Mesenteric fat pad (tissue), 1 donor: ENCODE measurements at places on chromosomes 2 and 18. TPM values are rescaled to one million over a fixed set of nuclear protein-coding genes. Genes with fewer than 3 reads are reported as not detected.

The RNF125 gene
- 15.8 TPM for total RNA-seq

The XDH gene
- 0.26 TPM for total RNA-seq

The QPCT gene
- total RNA-seq = 5.6 TPM

The GLS gene
- 116 TPM for total RNA-seq

The ANKRD36C gene
- total RNA-seq = 23.6 TPM

The WDR43 gene
- 98.8 TPM for total RNA-seq

DNA sequence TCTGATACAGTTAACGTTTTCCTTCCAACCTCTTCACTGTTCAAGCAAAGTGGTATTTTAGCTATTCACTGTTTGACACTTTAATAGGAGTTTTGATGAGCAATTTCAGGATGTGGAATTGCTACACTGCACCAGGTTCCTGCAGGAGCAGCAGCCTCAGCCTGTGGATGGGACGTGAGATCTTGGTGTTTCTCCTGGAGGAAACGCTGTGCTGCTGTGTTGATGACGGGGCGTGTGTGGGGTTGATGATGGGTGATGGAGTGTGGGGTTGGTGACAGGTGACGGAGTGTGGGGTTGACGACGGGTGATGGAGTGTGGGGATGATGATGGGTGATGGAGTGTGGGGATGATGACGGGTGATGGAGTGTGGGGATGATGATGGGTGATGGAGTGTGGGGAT, 98.9 kb downstream of the RTP5 start:
- DNase-seq = no peak

- DNase-seq = no peak
These were observed 3.6 kb downstream of the SOX11 start for GRCh38 chr2:5695654-5696403.

DNA sequence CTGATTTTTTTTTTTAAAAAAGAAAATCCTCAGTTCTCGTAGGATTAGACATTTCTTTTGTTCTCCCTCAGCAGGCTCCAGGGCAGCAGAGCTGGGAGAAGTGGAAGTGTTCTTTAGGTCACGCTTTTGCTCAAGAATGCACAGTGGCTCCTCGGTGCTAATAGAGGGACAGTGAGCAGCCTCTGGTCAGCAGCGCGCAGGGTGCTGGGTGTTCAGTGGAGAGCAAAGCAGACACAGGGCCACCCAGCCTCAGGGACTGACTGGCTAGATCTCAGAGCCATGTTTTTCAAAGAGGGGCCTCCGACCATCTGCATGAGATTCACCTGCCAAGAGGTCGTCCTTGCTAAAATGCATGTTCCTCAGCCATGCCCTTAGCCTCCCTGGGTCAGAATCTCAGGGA, 218.8 kb downstream of the HAUS1 start:
- DNase-seq = peak; percentile 62

DNA sequence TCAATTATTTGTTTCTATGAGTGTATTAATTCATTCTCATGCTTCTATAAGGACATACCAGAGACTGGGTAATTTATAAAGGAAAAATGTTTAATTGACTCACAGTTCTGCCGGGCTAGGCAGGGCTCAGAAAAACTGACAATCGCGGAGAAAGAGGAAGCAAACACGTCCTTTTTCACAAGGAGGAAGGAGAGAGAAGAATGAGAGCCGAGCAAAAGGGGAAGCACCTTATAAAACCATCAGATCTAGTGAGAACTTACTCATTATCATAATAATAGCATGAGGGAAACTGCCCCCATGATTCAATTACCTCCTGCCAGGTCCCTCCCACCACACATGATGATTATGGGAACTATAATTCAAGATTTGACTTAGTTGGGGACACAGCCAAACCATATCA, 294.0 kb downstream of the DSC3 start:
- DNase-seq = no peak

- DNase-seq = no peak
These were observed 50.3 kb upstream of the B3GNT2 start for GRCh38 chr2:62145478-62146100.

GRCh38 chr2:188811522-188811921, 162.7 kb upstream of the COL3A1 start:
- DNase-seq = no peak

DNA sequence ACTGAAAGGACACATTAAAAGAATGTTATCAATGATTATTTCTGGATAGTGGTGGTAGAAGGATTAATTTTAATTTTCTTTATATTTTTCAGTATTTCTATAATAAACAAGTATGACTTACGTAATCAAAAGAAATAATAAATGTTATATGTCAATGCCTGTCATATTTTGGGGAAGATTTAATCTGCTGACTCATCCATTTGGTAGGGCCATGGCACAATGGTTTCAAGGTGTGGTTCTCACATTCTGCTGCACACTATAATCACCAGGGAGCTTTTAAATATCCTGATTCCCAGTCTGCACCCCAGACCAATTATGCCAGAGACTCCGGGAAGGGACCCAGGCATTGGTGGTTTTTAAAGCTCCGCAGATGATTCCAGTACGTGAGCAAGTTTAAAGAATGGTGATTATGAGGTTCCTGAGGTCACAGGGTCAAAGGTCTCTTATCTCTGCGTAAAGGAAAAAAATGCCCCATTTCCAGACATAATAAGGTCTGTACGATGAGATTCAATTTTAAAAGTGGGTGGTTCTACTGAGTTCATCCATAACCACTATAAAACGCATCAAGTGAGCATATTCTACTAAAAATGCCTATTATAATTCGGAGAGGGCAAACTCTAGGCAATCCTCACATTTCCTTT, 27.2 kb downstream of the WIPF1 start:
- no peak for DNase-seq

DNA sequence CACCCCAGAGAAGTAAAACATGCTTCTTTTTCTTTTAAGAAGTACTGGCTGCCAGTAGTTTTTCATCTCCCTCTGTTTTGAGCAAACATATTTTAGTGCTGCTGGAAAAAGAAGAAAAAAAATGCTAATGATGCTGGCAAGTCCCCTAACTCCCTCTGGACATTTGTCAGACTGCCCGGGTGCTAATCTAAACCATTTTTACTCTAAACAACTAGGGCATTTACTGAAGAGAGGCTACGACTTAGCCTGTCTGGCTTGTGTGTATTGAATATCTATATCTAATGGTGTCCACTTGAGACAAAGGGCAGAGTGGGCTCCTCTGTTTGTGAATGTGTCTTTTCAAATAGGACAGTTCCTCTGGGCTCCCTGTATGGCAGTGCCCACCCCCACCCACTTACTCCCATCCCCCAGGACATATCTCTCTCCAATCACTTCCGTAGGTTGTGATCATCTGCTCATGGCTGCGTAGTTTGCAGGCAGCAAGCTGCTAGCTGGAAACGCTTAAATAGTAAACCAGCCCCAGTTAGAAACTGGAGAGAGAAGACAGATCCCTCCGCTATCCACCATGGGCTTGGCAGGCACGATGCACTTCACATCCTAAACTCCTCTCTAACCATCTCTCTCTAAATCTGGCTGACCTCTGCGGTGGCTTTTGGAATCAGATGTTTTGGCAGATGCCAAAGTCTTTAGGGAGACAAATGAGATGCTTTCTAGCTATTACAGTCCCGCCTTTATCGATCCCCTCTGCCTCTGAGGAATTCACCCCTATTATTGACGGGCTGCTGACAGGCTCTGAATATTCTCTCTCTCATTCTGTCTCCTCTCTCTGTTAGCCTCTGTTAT, 58.3 kb downstream of the DOCK10 start:
- no peak for DNase-seq

- no peak for DNase-seq
These were observed 52.5 kb downstream of the TMEM18 start for GRCh38 chr2:624551-625347.

DNA sequence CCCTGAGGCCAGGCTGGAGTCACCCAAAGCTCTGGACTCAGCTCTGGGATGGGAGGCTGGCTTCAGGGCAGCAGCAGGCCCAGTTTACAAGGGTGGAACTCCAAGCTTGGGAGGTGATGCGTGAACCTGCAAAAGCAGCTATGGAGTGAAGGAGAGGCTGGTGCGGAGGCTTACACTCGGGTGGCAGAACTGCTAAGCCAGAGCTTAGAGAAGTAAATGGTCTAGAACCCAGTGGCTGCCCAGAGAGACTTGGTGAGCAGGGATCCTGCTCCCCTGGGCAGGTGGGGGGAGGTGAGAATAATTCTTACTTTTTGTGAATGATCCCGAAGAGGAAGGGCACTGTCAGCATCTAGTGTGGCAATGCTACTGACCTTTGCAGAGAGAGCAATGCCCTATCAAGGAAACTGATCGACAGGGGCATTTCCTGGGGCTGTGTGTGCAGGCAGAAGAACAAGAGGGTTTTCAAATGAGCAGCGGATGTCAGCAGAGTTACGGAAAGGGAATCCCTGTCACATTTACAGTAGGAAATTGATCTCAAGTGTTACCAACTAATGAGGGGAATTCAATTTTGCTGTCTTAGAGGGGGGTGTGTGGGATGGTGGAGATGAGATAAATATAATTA, 80.4 kb downstream of the TGFA start:
- DNase-seq = no peak

GRCh38 chr2:41899189-41899588, 148.6 kb upstream of the PKDCC start:
- DNase-seq = no peak

DNA sequence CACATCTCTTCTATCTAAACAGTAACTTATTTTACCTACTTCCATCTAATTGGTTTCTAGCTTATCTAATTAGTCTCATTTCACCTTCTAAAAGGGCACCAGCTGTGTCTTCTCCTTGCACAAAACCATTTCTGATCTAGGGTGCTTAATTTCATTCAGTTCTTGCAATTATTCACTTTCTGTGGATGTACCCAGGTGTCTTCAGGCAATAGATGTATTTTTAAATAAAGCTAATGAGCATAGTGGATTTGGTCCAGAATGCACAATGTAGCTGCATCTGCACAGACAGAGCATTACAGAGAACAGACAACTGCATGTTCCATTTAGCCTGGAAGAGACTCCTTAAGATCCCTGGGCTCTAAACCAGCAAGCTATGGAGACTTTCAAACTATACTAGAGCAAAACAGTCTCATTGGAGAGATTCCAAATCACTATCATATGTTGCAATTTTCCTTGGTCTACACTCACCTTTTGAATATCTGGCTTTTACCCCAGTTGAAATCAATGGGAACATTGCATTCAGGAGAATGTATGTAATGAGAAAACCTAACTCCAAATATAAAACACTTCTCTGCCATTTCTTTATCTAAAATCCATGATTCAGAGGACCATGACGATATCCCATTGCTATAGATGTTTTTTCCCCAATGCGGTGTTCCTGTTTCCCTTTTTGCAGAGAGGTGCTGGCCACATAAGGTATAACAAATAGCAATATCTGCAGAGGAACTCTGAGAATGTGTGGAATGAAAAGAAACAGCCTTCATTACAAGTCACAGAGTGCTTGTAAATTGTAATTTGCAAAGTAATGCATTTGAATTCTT, 3.5 kb upstream of the RFX8 start:
- DNase-seq = no peak

DNA sequence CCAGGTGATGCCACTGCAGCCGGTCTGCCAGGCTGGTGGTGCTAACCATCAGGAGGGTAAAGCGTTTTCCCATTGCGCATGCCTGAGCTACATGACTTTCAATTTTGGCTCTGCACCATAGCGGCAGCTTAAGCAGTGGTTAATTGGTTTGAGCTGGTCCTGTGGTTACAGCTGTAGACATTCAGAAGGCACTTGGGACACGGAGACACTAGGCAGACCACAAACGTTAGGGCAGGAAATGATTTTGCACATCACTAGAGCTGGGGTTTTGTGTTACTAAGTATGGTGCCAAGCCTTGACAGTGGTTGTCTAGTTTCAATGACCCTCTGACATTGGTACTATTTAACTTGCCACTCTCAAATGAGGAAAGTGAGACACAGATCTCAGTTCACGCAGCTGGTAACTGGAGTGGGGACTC, 28.9 kb upstream of the CNOT11 start:
- DNase-seq = no peak

- DNase-seq = no peak
These were observed 205.9 kb downstream of the PTGR3 start for GRCh38 chr18:75003039-75003438.

DNA sequence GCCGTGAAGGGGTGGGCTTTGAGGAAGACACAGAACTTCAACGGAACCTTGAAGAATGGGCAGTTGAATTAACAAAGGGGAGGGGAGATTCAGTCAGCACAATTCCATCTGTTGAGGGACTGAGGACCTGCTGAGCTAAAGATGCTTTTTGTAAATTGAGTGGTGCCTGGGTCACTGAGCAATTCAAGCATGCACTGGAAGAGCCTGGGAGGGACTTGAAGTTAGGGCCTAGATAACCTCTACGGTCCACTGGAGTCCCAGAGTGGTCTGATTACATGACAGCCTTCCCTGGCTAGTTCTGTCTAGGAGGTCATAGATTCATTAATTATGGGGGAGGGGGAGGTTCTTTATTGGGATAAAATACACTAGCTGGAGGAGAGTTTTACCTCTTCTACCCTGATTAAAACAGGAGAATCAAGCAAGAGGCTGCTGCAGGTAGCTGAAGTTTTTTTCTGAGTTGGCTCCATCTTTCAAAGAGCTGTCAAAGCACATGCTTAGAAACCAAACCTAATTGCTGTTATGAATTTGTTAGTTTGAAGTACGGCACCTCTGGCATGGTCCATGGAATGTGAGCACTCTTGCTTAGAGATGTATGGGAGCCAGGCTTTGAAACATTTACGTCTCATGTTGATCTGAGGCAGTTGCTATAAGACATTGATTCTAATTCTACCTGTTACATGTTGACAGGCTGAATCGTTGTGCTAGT, 290.2 kb downstream of the PRKCE start:
- DNase-seq = no peak

- DNase-seq = no peak
These were observed 370.6 kb upstream of the UBE2E3 start for GRCh38 chr2:180609626-180610340.

DNA sequence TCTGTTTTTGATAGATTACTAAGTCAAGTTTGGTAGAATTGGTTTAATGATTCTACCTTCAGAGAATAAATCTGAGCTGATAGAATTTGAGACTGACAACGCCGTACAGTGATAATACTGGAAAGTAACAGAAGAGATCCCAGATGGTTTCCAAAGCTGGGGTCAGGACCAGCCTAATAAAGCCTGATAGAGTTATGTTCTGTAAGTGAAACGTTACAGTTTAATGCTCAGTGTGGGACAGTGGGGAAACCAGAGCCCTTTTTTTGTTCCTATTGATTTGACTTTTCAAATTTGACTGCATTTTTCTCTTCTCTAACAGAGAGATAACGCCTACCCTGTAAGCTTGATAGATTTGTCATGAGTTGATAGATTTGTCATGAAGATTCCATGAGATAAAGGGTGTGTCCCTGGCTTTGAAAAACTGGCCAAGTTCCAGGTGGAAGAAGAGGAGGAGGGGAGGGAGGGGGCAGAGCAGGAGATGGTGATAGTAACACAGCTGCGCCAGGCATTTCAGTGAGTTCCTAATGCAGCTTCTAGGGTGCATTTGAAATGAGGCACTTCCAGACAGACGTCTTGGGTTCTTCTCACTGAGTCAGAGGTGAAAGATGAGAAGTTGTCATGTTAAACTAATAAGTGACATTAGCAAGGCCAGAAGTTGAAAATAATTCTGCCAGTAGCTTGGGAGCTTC, 65.1 kb downstream of the CERS6 start:
- no peak for DNase-seq

DNA sequence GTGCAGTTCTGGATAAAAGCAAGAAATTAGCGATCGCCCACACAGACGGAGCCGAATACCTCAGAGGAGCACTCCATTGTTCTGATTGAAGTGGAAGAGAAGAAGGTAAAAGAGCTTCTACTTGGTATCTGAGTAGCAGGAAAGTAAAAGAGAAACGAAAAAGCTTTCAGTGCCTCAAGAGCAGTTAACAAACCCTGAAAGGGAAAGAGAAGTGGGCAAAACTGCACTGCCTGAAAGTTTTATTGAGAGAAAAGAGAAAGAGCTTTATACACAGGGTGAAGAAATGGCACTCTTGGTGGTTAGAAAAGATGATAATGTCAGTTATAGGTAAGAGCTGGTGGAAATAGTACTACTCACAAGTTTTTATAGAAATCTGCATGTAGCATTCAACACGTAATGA, 192.8 kb downstream of the CDCA7 start:
- DNase-seq = no peak
